ENCODE measurements at places on chromosomes 7 and 10. TPM values are rescaled to one million over a fixed set of nuclear protein-coding genes. Genes with fewer than 3 reads are reported as not detected.

GRCh38 chr10:46544989-46545791, 11.3 kb downstream of the GPRIN2 start:
- no peak overlapping the region for H3K4me3 ChIP-seq
- peak; percentile 26 for DNase-seq
- H3K27ac ChIP-seq = peak overlapping the region; percentile 1
- peaks cover 12% of the 10 kb centered on the region for H3K36me3 ChIP-seq

DNA sequence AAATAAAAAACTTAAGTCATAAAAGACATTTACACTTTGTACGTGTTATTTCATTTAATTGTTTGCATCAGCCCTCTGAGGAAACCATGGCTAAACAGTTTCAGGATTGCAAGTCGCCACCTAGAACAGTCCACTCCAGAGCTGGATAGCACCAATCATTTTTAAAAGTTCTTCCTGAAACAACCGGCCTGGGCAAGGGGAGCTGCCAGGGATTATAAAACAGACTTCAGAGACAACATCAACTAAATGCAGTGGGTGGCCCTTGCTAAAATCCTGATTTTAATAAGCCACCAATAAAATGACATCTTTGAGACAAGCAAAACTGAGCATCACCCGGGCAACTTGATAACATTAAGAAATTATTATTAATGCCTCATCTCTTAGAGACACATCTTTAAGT, 13.5 kb downstream of the DLG5 start:
- peaks cover 38% of the 10 kb centered on the region for H3K4me1 ChIP-seq
- no peak overlapping the region for H3K27ac ChIP-seq
- no peaks in the 10 kb centered on the region for H3K36me3 ChIP-seq
- H3K27me3 ChIP-seq = no peaks in the 10 kb centered on the region
- H3K4me3 ChIP-seq = no peak overlapping the region

DNA sequence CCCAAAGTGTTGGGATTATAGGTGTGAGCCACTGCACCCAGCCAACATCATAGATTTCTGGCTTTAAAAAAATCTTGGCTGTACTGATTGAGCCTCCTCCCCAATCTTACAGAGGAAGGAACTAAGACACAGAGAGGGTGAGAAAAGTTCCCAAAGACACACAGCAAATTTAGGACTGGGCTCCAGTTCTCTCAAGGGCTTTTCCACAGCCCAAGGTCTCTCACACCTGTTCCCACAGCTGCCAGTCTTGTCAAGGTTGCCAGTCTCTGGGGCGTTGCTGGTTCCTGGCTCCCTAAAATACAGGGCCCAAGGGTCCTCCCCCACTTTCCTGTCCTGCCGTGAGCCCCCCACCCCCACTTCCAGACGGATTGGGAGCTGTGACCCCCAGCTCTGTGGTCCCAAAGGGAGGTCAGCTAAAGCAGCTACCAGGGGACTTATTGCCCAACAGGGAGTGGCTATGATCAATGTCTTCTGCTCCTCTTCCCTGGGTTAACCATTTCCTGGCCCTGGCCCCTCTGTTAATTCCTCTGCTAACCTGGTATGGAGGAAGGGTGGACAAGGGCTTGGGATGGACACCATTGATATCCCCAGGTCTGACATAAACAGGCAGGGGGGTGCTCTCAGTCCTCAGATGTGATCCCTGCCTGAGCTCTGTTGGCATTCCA, 3.1 kb upstream of the ZAN start:
- no peak overlapping the region for H3K27ac ChIP-seq
- peaks cover 3% of the 10 kb centered on the region for H3K4me1 ChIP-seq
- H3K4me3 ChIP-seq = no peak overlapping the region
- no peaks in the 10 kb centered on the region for H3K36me3 ChIP-seq
- H3K27me3 ChIP-seq = no peaks in the 10 kb centered on the region

- no peak overlapping the region for H3K4me3 ChIP-seq
- no peak for DNase-seq
- no peak overlapping the region for H3K27ac ChIP-seq
- no peaks in the 10 kb centered on the region for H3K27me3 ChIP-seq
Observed at GRCh38 chr7:28733035-28733434, 225.1 kb downstream of the TRIL start.

Gene CCL24
- 9.1 TPM for total RNA-seq

Gene STK31
- total RNA-seq = 4.8 TPM

Gene ODAD2
- not detected for total RNA-seq
